ENCODE measurements at places on chromosomes 6 and 20.
A peak's percentile ranks its signal among the peaks of the same experiment; 100 is the strongest.

GRCh38 chr6:41939176-41939847 lies 2.3 kb downstream of the CCND3 start:
- peak; percentile 25 for DNase-seq

DNA sequence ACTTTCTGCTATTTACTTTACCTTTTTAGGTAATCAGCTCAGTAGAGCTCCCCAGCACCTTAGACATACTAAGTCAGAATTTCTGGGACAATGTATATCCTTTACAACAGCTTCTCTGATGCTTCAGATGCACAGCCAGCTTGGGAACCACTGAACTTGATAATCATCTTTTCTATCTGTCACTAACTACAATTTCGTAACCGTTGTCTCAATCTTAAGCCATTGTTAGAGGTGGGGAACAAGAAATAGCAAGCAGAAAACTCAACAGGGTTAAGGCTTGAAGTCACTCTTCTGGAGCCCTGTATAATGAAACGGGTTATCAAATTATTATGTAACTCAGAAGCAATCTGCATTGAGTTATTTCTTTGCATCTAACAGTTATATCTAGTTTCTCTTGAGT lies 47.1 kb downstream of the CD109 start:
- DNase-seq: no peak

- no peak for DNase-seq
Observed at GRCh38 chr6:41451039-41451438, 95.1 kb upstream of the FOXP4 start.

DNA sequence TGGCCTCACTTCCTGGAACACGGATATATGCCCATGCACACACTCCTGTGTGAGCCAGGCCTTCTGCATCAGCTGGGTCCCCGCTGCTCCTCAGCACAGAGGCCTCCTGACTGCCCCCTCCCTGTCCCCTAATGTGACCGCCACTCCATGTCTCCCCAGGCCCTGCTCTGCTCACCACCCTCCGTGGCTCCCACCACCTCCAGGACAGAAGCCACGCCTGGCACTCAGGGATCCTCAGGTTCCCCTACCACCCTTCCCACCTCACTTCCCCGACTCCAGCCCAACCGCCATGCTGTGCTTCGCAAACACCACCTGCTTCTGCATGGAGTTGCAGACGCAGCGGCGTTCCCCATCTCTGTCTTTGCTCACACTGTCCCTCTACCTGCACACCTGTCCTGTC lies 4.3 kb upstream of the SRC start:
- no peak for DNase-seq

All from stimulated activated CD4-positive, alpha-beta T cell treated with anti-CD3 and anti-CD28 coated beads, Interleukin-4, amount 100 ng/mL, for 1 hour (primary cell).